ENCODE measurements at places on chromosomes 7 and 10.

DNA sequence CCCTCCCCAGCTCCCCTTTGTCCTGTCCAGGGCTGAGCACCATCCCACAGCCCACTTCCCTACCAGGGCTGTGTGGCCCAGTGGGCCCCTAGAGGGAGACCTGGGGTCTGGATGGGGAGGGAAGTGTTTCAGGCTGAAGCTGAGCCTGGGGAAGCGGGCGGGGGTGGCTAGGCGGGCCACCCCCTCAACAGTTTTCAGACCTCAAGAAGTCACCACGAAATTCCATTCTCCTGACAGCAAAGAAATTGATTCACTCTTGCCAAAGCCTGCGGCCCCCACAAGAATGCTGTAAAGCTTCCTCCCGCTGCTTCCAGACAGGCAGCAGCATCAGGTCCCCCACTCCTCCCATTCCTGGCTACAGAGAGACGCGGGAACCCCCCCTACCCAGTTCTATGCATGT lies 2.5 kb upstream of the LFNG start:
- DNase-seq = no peak

DNA sequence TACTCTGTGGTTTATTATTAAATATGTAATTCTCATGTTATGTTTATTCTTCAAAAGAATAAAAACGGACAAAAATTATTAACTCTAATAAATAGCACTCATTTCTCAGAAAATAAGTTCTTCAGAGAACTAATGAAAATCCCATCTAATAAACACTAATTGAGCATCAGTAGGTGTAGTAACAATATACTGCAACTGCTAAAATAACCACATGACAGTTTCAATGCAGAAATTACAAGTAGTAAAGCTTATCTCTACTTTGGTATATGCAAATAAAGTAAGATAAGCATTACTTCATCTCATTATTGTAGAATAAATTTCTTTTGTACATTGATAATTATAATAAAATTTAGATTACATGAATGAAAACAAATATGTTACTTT lies 56.4 kb upstream of the DKK1 start:
- DNase-seq = no peak

DNA sequence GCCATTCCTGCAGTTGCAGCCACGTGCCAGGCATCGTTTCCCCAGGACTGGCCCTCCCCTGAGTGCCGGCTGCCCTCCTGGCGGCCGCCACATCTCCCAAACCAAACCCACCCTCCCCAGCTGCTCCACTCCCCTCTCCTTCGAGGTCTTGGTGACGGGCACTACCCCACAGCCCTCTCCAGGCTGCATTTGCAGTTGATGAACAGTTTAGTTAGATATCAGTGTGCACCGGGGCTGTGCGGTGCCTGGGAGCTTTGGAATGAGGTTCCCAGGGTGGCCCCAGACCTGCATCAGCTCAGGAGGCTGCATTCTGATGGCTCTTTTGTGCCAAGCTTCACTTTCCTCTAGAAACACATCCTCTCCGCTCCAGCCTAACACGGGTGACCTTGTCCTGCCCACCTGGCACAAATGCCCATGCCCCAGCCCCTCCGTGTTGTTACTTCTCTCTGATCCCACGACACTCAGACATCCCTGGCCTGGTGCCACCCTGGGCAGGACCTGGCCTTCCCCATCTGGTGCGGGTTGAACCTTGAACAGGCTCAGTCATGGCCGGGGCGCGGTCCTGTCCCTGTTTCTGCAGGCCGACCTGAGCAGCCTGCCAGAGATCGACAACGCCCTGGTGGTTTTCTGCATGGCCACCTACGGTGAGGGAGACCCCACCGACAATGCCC lies 14.5 kb downstream of the TMEM120A start:
- no peak for DNase-seq

DNA sequence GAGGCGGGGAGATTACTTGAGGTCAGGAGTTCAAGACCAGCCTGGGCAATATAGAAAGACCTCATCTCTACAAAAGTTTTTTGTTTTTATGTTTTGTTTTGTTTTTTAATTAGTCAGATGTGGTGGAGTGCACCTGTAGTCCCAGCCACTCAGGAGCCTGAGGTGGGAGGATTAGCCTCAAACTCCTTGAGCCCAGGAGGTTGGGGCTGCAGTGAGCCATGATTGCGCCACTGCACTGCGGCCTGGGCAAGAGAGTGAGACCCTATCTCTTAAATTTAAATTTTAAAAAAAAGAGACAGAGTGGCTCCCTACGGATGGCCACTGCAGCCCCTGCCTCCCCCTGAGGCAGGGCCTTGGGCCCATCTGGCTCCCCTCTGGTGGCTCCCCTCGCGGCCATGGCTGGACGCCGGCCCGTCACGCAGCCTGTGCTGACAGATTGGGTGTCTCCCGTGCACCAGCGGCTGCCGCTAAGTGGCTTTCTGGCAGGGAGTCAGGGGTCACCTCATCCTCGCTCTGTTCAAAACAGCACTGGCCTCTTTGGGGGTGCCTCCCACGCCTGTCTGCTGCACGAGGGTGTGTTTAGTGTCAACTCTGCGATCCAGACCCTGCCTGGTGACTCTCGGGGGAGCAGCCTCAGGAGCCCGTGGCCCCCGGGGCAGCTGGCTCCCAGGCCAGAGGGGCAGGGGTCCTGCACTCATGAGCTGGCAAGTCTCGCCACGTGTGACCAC lies 44.4 kb upstream of the ELN start:
- no peak for DNase-seq

DNA sequence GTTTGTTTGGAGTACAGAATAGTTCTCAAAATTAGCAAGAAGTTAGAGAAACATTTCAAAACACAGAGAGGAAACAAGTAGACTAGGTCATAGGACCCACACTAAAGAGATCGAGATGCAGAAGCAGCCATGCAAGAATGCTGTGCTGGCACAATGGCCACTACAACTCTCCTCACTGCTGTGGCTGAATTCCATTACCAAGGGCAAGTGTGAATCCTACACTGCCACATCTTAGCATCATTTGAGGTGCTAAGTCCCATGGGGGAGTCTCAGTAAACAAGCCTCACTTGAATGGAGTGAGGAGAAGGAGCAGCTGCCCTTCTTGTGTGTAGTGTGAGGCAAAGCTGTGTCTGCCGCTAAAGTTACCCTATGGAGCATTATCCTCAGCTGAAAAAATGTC lies 56.7 kb downstream of the PCLO start:
- DNase-seq = no peak

- DNase-seq = no peak
Measured at GRCh38 chr7:162632-163297, 29.6 kb upstream of the FAM20C start.

DNA sequence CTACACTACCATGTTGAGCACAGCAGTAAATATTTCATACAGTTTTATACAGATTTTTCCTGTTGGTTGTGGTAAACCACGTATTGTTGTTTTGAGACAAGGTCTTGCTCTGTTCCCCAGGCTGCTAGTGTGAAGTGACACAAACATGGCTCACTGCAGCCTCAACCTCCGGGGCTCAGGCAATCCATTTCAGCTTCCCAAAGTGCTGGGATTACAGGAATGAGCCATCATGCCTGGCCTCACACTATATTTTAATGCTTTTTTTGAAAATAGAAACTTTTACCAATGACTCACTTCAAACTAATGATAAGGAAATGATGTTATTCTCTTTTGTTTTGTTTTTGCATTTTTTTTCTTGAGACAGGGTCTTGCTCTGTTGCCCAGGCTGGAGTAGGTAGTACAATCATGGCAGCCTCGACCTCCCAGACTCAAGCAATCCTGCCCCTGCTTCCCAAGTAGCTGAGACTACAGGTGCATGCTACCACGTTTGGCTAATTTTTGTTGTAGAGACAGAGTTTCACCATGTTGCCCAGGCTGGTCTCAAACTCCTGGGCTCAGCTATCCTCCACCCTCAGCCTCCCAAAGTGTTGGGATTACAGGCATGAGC lies 210.6 kb downstream of the TPST1 start:
- DNase-seq = no peak

GRCh38 chr10:28954211-28954610 lies 276.9 kb downstream of the BAMBI start:
- no peak for DNase-seq

DNA sequence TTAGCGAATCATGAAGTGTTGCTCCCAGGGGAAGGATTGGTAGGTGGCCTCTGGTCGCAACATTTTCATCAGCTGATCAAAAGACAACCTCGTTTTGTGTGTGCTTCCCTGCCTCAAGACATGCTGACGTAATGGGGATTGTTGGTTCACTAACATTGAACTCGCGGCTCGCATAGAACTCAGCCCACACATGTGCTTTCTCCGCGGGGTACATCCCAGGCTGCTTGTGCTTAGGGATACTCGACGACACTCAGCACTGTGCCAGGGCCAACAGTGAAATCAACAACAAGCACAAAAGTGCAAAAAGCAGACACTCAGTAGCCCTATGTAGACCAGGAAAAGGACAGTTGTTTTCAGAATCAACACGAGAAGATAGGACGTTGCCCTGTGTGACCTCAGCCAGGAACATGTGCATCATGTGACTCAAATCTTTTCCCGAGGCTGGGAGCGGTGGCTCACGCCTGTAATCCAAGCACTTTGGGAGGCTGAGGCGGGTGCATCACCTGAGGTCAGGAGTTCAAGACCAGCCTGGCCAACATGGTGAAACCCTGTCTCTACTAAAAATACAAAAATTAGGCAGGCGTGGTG lies 20.8 kb downstream of the WIPI2 start:
- no peak for DNase-seq

Measured in stimulated activated naive CD8-positive, alpha-beta T cell treated with anti-CD3 and anti-CD28 coated beads, Interleukin-15, amount 100 ng/mL, for 72 hours (primary cell).